ENCODE measurements at places on chromosomes 5 and 9.

- no peak for DNase-seq
These were observed 24.1 kb upstream of the CACNA1B start for GRCh38 chr9:137853392-137853995.

DNA sequence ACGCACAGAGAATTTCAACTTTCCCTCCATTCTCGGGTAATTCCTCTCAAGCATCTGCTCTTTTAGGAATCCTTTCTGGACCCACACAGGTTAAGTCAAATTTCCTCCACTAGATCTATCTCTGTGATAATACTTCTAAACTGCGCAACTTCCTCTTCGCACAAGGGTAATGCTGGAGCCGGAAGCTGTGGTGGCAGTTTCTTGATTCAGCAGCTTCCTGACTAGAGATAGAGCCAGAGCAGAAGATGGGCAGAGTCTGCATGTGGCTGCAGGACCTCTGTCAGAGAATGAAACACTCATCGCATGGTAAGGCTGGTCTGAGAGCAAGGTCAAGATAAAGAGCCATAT is 11.1 kb upstream of the CDC42SE2 start:
- DNase-seq, result peak; percentile 58

- no peak for DNase-seq
These were observed 48.9 kb upstream of the CPEB4 start for GRCh38 chr5:173839117-173839713.

GRCh38 chr5:23208959-23209431 is 298.4 kb upstream of the PRDM9 start:
- no peak for DNase-seq

GRCh38 chr9:15127831-15128230 is 179.2 kb downstream of the TTC39B start:
- DNase-seq, result no peak

DNA sequence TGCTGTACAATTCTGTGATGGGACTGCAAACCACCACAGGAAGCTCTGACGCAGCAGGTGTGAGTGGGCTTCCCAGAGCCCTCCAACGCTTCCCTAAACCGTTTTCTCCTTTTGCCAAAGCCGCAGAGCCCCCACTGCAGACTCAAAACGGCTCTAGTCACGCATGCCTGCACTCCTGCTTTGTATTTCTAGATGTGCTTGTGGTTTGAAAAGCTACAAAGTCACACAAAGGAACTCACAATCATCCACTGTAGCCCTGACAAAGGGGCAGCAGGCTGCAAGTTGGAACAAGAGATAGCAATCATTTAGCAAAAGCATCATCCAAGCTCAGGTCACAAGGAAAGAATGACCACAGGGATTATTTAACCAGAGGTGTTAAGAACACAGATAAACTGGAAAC is 79.3 kb downstream of the PTPN3 start:
- no peak for DNase-seq

DNA sequence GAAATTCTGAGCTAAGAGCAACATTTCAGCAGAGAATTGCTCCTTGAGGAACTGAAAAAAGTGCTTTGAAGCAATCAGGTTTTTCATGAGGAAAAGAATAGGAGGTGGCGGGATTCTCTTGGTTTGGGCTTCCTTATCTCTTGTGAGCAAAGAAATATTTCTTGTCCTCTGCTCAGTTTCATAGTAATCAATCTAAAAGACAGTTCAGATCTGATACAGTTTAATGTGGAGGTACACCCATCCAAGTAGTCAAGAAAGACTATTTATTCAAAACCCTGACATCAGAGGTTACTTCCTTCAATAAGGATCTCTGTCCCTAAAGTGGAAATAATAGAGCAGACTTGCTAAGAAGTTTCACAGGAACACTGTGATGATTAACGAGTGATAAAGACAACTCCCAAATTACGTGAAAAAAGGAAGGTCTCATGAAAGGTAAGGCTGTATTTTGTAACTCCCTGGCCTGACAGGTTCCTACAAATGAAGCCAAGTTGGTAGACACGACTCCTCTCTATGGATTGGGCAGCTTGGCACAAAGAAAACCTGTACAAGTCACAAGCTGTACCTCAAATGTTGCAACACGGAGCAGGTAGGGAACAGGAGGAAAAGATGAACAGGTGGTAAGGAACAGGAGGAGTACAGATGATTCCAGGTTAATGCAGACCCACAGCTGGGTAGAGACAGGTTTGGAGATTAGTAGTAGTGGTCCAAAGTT is 94.1 kb downstream of the SUSD1 start:
- DNase-seq, result no peak

DNA sequence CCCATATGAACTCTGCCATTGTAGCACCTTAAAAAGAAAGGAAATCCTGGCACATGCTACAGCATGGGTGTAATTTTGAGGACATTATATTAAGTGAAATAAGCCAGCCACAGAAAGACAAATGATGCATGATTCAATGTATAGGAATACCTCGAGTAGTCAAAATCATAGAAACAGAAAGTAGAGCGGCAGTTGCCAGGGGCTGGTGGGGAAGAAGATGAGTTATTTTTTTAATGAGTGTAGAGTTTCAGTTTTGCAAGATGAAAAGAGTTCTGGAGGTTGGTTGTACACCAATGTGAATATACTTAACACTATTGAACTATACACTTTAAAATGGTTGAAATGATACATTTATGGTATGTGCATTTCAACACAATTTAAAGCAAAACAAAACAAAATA is 133.0 kb downstream of the ZDHHC21 start:
- no peak for DNase-seq

DNA sequence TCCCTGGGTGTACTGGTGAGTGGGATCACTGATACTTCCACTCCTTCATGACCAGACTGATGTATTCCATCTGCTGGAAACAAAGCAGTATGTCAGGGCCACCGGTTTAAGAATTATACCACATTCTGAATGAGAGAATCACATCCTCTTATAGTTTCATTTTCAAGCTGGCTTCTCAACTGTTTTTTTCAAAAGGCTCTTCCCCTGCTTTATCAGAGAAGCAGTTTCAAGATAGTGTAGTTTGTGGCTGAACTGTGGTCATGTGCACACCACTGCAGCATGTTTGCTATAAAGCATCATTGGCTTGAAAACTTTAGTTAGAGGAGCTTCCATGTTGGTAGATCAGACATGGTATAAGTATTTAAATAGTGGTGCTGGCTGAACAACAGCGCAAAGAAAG is 450.5 kb upstream of the CDH10 start:
- no peak for DNase-seq

DNA sequence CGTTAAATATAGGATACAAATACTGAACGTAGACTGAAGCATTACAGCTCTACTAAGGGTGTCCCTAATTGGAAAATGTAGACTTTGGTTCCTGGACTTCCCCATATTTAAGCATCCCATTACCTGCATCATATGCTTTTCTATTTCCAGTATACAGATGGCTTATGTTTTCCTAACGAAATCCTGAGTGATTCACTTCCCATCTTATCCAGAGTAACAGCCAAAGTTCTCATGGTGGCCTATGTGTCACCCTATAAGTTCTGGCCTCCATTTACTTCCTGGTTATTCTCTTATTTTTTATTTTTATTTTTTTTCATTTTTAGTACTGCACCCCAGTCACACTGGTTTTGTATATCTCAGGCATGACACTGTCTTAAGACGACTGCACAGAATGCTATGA is 552.3 kb downstream of the PRDM9 start:
- no peak for DNase-seq

GRCh38 chr5:98635656-98636055 is 137.8 kb upstream of the RGMB start:
- DNase-seq, result no peak

DNA sequence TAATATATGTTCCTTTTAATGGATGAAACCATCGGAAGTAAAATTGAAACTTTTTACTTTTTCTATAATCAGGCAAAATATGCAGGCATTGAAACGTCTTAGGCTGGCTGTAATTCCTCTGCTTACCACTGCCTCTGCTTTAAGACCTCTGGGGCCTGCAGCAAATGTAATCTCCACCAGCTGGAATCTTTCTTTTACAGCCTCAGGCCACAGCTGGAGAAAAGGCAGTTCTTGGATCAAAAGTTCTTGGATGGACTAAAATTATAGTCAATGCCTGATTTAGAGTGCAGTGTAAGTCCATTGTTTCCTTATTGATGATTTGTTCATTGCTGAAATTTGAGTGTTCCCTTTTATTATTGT is 396.7 kb downstream of the KCTD16 start:
- DNase-seq, result no peak

- DNase-seq, result no peak
These were observed 435.9 kb upstream of the TLE4 start for GRCh38 chr9:79135681-79136415.

DNA sequence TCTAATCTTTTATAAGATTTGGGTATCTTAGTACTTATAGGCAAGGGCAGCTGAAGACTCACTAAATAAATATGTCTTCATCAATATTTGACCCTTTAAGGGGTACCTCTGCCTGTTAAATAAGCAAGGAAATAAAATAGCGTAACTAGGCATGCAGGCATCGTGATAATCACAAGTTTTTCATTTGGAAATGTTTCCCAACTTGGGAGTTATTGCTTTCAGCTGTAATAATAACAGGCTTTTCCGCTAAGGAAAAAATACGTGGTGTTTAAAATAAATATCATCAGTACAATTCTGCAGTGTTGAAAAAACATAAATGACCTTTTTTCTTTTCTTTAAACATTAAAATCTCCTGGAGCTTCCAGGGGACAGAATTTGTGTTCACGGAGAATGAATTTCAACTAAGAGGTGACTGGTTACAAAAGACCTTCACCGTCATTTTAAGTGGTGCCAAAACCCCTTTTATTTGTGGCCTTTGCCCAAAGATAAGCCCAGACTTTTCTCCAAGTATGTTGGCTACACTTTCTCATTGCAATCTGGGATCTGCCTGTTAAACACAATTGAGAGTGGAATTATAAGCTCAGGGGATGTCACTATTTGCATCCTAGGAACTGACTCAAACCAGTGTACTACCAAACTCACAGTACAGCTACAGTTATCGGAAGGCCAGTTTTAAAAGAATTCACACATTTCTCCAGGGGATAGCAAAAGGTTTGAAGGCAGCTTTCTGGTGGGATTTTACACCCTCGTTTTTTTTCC is 218.6 kb downstream of the FBXL7 start:
- DNase-seq, result no peak

DNA sequence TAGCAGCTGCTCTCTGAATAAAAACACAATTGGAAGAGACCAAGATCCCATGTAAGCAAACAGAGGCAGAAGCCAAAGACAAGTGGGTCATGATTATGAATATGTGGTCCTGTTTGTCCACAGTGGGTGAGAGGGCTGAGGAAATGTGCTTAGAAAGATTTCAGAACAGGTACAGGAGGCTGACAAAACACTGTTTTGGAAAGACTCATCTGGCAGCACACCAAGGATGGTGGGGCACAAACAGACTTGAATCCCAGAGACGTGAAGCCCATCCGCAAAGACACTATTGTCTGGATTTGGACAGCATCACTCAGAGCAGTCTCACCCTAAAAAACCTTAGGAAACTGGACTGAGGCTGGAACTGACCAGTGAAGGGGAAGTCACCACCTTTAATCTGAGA is 85.0 kb downstream of the ADRB2 start:
- DNase-seq, result no peak

- no peak for DNase-seq
These were observed 1005.7 kb downstream of the DTWD2 start for GRCh38 chr5:117982691-117983090.

- no peak for DNase-seq
These were observed 33.5 kb upstream of the HSPB3 start for GRCh38 chr5:54421976-54422375.

All from stimulated activated CD8-positive, alpha-beta memory T cell treated with anti-CD3 and anti-CD28 coated beads, Interleukin-7, amount 100 ng/mL, for 1 hour (primary cell).